Smooth muscle cell of the brain vasculature (primary cell): ENCODE measurements at places on chromosomes 12 and 14.

- DNase-seq, result no peak
Measured at GRCh38 chr14:50678163-50678562, 10.1 kb upstream of the SAV1 start.

DNA sequence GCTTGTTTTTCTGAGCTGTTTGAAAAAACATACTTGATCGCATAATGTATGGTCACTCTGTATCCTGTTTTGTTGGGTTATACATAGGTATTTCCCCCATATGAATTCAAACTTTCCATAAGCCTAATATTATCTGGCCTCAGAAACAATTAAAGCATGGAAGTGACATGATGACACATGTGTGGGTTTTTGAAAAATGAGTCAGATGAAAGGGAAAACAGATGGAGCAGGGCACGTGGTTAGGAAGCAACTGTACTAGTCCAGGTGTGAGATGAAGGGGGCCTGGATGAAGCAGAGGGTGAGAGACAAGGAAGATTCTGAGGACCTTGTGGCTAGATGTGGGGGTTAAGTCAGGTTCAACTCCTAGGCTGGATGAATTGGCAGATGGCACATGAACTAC, 92.7 kb upstream of the DNM1L start:
- DNase-seq, result no peak

- no peak for DNase-seq
Measured at GRCh38 chr12:131438881-131439280, 272.0 kb upstream of the SFSWAP start.

GRCh38 chr12:98578392-98578791, 15.1 kb upstream of the SLC25A3 start:
- no peak for DNase-seq

- DNase-seq, result no peak
Measured at GRCh38 chr12:100371146-100371545, 14.3 kb downstream of the SLC17A8 start.

- no peak for DNase-seq
Measured at GRCh38 chr12:102883204-102883799, 33.7 kb downstream of the PAH start.

DNA sequence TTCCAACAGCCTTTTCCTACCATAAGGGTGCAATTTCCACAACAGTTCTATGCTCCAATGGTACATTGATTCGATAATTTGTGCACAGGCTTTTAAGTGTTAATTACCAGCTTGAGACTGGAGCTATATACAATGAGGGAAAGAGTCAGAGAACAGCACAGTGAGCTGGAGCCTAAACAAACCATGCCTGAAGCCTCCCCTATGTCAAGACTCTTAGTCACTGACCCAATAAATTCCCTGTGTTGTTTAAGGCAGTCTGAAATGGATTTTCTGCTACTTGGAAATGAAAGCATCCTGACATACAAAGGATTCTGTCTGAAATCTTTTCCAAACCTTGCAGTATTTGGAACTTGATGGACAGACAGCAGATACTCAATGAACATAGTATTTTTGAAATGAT, 149.0 kb downstream of the EFCAB11 start:
- DNase-seq, result no peak

DNA sequence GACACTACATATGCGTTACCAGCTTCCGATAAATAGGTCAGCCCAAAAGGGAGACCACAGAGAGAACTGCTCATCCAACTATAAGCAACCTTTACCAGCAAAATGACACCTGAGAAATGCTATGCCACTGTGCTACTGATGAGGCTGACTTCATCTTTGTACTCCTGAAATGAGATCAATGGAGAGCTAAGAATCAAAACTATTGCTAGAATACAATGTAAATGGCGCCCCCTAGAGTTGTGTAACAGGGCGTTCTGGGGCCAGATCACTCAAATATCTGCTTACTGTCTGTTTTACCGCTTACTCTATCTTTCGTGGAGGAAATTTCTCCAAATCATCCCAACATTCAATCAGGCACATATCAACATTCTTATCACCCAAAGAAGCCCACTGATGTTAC, 4.6 kb downstream of the ZNF384 start:
- no peak for DNase-seq

- peak; percentile 10 for DNase-seq
Measured at GRCh38 chr14:20857630-20858261, 33.4 kb upstream of the RNASE3 start.

DNA sequence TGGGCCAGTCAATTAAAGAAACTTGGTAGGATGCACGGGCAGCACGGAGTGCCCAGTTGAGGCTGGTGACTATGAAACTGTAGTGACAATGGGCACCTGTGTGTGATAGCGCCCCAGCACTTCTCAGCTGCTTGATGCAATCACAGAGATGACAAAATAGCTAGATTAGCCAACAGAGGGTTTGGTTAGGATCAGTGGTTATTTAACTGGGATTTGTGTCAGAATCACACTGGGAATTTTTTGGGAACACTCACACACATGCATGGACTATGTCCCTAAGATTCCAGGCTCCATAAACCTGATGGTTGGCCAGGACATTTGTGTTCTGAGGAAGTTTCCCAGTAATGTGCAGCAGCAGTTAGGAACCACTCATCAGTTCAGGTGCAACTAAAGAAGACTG, 51.2 kb upstream of the DAAM1 start:
- no peak for DNase-seq

GRCh38 chr14:54114941-54115340, 158.3 kb upstream of the BMP4 start:
- DNase-seq, result no peak

DNA sequence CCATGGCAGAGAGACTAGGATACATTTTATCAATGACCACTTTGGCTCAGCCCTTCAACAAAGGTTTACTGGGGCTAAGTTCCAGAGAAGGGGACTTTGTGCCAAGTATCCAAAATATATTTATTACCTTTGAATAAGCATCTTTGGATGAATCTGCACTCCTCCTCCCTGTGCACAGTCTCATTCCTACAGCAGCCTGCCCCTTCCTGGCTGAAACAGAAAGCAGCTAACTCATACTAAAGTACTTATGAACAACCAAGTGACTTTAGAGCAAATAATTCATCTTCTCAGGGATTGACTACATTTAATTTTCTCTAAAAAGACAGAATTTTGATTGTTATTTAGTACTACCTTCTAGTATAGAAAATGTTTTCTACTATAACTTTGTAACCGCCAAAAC, 47.8 kb upstream of the ETV6 start:
- no peak for DNase-seq

DNA sequence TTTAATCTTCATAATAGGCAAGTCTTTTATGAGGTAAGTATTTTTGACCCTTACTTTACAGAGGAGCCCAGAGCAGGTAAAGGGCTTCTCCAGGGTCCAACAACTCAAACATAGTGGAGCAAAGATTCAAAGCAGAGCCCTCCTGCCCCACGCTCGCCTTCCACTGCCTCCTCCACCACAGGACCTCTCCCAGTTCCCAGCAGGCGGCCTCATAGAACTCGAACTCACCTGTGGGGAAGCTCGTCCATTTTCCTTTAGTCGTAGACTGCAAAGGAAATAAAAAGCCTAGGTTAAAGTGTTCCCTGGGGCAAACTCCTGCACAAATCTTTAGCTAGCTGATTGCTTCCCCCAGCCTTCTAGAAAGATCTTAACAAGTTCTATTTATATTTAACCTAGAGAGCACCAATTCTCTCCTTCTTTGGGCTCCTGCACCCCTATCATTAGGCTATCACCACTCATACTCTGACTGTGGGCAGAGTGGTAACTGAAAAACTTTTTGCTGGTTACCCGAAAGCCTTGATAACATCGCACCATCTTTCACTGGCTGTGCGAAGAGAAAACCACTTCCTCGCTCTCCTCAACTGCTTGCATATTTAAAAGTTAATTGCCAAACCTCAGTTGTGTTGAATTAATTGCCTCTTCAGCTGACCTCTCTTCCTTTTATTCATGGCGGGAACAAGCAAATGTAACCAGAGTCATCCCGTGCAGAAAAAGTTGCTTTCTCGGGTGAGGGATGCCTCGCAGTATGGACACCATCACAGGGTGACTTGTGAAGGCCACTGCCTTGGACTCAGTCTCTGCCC, 299.6 kb downstream of the DPF3 start:
- DNase-seq, result no peak

DNA sequence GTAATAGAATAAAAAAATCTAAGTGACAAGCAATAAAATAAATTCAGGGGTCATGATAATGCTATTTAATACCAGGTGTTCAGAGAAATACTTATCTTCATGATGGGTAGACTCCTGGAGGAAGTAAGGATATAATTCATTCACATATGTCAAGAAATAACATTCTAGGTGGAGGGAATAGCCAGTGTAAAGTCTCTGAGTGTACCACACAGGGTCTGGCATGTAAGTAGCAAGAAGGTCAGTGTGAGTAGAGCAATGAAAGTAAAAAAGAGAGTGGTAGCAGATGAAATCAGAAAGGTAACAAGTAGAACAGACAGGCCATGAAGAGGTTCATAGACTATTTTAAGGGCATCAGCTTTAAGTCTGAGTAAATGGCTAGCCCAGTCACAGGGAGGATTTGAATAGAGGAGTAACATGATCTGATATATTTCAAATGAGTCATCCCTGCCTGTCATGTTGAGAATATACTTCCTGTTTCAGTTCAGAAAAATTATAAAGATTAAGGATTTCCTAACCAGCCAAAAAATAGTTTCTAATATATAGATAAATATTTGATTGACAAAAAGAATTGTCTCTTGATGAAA, 519.9 kb downstream of the C12orf50 start:
- DNase-seq, result peak; percentile 21

DNA sequence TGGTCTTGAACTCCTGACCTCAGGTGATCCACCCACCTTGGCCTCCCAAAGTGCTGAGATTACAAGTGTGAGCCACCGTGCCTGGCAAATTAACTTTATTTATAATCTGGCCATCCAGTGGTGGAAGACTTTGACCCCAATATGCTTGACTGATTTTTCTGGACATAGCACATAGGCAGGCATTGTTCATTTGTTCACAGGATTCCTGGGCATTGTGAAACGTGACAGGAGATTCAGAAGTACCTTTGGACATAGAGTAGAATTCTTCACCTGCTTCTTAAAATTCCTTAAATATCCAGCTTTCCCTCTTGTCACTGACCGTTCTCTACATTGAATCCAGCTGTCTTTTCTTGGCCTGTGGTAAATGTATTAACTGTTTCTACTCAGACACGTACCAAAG, 103.1 kb downstream of the SCN8A start:
- no peak for DNase-seq

- DNase-seq, result no peak
Measured at GRCh38 chr12:124938587-124938986, 24.1 kb upstream of the UBC start.

- DNase-seq, result no peak
Measured at GRCh38 chr12:8871068-8871467, 43.2 kb upstream of the PHC1 start.

DNA sequence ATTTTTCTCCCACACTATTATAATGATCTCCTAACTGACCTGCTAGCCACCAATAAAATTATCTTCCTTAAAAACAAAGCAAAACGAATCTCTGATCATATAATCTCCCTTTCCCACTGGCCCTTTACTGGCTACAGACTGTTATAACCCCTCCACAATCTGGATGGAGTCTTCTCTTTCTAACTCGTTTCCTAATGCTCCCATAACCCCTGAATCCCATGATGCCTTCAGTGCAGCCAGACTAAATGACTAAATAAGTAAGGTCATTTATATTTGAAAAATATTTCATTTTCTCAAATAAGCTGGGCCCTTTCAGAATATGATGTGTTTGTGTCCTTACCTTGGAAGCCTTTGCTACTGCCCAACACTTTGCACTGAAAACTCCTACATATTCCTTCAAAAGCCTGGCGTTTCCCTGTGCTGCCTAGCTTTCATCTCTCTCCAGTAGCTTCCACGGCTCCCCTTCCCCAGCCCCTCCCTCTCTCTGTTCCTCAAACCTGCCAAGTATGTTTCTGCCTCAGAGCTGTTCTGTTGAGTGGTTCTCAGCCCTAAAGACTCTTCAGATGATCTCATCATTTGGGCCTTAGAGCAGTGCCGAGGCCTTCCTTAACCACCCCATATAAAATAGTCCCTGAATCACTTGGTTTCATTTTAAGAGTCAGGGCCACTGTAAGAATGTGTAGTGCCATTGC, 91.7 kb downstream of the MYRFL start:
- no peak for DNase-seq

GRCh38 chr12:8648576-8649205, 13.9 kb downstream of the MFAP5 start:
- DNase-seq, result no peak

GRCh38 chr12:113949321-113950305, 16.5 kb downstream of the RBM19 start:
- DNase-seq, result no peak

- no peak for DNase-seq
Measured at GRCh38 chr12:97756066-97756666, 293.6 kb downstream of the RMST start.

DNA sequence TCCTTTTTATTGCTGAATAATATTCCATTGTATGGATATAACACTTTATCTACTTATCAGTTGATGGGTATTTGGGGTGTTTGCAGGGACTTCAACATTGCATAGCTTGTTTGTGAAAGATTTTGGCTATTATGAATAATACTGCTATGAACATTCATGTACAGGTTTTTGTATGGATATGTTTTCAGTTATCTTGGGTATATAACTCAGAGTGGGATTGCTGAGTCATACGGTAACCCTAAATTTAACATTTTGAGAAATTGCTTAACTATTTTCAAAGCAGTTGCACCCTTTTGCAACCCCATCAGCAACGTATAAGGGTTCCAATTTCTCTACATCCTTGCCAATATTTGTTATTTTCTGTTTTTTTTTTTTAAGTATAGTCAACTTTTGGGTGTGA, 27.3 kb upstream of the HELB start:
- no peak for DNase-seq

DNA sequence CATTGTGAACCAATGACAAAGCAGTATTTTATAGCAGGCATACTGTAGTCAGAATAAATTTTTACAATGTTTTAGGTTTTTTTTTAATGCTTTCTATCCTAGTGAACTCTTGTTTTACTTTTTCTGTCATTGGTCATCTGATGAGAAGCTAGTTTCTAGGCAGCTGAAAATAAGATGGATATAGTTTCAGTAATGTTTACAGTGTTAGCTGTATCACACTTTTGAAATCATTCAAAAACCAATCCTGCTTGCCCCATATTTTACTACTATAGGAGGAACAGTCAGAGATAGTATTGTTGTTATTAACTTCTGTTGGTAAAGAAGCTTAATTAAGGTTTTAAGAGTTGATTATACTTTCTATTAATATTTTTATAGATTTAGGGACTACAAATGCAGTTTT, 24.5 kb downstream of the USP15 start:
- DNase-seq, result no peak
